ENCODE measurements at places on chromosomes 1 and 21.

- no peak for DNase-seq
These were observed 3901.2 kb downstream of the SRGAP2C start for GRCh38 chr1:125085720-125086591.

- DNase-seq: no peak
These were observed 222.7 kb downstream of the TM2D1 start for GRCh38 chr1:61501971-61502916.

DNA sequence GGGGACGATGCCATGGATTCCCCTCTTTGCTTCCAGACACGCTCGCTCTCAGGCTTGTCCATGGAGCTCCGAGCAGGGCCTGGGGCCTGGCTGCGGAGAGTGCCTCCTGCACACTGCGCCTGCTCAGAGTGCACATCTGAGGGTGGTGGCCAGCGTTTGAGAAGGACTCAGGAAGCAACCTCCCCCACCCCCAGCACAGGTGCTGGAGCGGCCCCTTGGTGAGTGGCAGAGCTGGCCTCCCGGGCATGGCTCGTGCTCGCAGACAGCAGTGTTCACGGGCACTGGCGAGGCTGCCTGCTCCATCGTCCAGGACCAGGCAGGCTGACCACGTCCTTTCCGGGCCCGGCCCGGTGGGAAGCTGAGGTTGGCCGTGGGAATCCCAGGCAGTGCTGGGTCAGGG, 2.8 kb downstream of the SPATC1L start:
- DNase-seq: no peak

DNA sequence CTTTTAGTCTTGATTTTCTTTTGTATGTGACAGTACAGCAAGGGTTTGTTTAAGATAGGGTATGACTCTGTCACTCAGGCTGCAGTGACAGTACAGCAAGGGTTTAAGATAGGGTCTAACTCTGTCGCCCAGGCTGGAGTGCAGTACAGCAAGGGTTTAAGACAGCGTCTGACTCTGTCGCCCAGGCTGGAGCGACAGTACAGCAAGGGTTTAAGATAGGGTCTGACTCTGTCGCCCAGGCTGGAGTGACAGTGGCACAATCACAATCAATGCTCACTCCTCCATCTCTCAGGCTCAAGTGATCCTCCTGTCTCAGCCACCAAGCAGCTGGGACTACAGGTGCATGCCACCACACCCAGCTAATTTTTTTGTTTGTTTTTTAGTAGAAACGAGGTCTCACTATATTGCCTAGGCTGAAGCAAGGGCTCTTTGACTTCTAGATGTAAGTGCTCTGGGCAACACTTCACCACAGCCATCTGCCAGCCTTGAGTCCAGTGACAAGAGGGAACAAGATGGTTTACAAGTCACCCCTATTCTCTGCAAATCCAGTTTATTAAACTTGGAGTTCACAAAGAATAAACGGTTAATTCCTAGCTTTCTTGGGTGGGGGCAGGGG, 965 bp upstream of the SH2D5 start:
- no peak for DNase-seq

DNA sequence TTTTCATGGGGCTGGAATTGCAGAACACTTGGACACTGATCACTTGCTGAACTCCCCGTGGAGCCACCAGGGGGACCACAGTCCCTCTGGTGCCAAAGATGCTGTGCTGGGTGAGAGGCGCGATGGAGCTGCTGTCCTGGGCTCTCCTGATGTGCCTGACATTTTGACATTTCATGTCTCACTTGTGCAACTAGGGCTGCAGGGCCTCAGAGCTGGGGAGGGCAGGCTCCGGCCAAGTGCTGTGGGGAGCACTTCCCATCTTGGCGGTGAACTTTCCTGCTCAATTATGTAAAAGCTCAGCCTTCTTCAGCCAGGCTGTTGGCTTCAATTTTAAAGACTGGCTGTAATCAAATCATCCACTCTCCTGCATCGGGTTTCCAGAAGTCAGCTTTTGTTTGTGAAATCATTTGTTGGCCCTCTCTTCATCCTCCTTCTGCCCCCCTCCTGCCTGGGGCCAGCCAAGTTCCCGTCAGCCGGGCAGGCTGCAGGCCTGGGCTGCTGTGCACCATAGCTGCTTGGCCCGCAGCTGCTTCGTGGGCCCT, 36.8 kb downstream of the KCNAB2 start:
- DNase-seq: no peak

- DNase-seq: no peak
These were observed 438.5 kb downstream of the MATN1 start for GRCh38 chr1:30284728-30285475.

- no peak for DNase-seq
These were observed 155.3 kb upstream of the JUN start for GRCh38 chr1:58939146-58939545.

- no peak for DNase-seq
These were observed 117.4 kb downstream of the DMRTA2 start for GRCh38 chr1:50305808-50306207.

GRCh38 chr1:76463278-76463677, 388.7 kb downstream of the ST6GALNAC3 start:
- DNase-seq: no peak

DNA sequence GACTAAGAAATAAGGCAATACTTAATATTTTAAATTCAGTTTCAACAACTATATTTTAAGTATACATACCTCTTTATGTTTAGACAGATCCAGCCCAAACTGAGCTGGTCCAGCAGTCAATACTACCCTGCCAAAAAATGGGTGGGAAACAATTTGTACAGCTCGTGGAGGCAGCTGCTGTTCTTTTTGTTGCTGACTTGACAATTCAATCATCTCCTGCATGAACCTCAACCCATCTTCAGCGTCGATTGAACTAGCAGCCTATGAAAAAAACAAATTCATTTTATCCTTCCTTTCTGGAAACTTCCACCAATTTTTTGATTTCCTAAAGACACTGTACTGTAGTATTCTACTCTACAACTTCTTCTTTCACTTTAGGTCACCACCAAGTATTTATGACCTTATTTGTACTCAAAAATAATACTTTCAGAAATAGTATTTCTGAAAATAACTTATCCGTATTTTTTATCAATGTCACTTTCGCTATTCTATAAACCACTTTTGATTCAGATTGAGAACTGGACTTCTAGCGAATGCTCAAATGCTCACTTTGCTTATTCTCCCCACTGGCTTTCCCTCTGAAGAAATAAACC, 46.5 kb downstream of the EDEM3 start:
- no peak for DNase-seq

DNA sequence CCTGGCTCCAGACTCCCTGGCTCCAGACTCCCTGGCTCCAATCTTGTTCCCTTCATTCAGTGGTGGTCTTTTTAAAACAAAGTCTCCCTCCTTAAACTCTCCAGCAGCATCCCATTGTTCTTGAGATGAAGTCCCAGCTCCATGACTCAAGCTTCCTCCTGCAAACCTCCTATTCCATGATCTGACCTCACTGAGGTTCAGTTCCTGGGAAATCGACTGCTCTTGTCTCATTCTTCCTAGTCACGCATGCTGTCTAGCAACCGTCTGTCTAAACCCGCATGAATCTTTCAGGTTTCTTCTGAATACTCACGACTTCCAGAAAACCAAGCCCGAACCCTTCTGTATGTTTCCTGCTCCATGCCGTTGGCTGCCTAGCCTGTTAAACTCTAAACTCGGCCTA, 91.9 kb downstream of the RAVER2 start:
- no peak for DNase-seq

- DNase-seq: no peak
These were observed 28.7 kb downstream of the RPRD2 start for GRCh38 chr1:150392627-150393026.
